ENCODE measurements at places on chromosomes 7 and 10.

DNA sequence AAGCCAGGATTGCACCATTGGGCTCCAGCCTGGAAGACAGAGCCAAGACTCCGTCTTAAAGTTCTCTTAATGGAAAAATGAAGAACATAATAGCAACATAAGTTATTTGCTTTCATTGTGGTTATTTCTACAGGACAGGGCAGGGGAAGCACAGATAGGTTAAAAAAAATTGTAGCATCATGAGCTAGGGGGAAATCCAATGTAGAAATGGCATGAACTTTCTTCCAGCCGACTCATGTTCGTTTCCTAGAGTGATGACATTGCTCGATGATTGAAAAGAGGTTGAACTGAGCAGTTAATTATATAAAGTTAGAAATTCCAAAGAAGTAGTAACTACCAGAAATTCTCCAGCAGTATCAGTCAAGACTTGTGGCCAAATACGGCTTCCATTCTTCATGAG lies 64.9 kb downstream of the DAGLB start:
- peak; percentile 46 for DNase-seq

GRCh38 chr10:30826679-30827078 lies 197.1 kb upstream of the LYZL2 start:
- DNase-seq = no peak

- no peak for DNase-seq
Measured at GRCh38 chr10:99489271-99489670, 43.5 kb upstream of the NKX2-3 start.

DNA sequence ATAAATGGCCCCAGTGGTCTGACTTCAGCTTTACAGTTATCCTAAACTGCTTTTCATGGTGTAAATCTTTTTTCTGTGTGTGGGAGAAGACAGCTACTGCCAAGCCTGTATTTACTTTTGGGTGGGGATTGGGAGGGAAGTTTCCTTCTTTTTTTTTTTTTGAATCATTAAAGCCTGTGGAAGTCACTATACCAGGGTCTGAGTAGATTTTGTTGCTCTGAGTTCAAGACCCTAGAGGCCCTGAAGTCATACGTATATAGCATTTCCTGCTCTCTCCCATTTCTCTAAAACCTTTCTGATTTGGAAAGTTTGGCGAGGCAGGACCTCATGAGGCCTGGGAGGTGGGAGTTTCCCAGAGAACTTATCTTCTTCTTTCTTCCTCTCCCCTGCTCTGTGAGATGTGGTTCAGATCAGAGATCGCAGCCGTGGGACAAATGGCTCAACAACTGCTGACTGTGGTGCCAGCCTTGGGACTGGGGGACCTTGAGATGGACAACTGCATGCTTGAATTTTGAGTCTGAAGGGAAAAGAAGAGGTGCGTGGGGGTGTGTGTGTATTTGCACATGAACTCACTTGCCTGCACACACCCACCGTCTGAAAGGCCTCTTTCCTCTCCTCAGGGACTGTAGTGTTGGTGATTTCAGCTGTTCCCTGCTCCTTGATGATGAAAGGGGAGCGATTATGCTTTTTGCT lies 18.1 kb downstream of the LRMDA start:
- DNase-seq = no peak

DNA sequence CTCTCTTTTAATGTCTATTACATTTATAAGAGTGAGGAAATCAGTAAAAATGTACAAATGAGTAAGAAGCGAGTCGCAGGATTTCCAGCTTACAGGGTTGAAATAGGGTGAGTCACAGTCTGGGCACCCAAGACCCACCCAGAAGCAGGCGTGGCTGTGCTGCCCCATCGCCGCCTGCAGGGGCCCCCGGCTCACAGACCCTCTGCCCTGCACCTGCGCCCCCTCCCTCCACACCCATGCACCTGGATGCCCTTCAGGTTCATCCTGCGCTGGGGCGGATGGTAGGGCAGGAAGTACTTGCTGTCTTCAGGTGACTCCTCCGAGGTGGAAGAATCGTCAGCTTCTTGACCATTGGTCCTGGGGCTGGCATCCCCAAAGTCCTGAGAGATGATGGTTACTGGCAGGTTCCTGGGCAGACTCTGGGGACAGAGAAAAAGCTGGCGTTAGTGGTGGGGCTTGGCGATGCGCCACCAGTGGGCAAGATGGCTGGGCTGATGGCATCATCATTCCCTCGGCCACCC lies 90.2 kb upstream of the GNA12 start:
- peak; percentile 76 for DNase-seq

- DNase-seq = no peak
Measured at GRCh38 chr7:123601530-123601929, at the start of gene ASB15. Gene ASB15, plus strand, starts transcription at chr7:123601821. Its CDS starts 12,682 bp downstream, at chr7:123614503.

DNA sequence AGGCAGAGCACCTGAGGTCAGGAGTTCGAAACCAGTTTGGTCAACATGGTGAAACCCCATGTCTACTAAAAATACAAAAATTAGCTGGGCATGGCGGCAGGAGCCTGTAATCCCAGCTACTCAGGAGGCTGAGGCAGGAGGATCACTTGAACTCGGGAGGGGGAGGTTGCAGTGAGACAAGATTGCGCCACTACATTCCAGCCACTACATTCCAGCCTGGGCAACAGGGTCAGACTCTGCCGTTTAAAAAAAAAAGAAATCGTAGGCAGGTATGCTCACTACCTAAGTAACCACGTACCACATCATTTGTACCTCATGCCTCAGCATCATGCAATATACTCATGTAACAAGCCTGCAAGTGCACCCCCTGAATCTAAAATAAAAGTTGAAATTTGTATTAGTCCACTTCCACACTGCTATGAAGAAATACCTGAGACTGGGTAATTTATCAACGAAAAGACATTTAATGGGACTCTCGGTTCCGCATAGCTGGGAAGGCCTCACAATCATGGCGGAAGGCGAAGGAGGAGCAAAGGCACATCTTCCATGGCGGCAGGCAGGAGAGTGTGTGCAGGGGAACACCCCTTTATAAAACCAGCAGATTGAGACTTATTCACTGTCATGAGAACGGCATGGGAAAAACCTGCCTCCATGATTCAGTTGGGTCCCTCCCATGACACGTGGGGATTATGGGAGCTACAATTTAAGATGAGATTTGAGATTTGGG lies 8.1 kb upstream of the EIF4H start:
- DNase-seq = no peak

- no peak for DNase-seq
Measured at GRCh38 chr10:8104721-8105120, 50.2 kb downstream of the GATA3 start.

GRCh38 chr7:28708033-28708951 lies 249.8 kb downstream of the TRIL start:
- DNase-seq = peak; percentile 73

DNA sequence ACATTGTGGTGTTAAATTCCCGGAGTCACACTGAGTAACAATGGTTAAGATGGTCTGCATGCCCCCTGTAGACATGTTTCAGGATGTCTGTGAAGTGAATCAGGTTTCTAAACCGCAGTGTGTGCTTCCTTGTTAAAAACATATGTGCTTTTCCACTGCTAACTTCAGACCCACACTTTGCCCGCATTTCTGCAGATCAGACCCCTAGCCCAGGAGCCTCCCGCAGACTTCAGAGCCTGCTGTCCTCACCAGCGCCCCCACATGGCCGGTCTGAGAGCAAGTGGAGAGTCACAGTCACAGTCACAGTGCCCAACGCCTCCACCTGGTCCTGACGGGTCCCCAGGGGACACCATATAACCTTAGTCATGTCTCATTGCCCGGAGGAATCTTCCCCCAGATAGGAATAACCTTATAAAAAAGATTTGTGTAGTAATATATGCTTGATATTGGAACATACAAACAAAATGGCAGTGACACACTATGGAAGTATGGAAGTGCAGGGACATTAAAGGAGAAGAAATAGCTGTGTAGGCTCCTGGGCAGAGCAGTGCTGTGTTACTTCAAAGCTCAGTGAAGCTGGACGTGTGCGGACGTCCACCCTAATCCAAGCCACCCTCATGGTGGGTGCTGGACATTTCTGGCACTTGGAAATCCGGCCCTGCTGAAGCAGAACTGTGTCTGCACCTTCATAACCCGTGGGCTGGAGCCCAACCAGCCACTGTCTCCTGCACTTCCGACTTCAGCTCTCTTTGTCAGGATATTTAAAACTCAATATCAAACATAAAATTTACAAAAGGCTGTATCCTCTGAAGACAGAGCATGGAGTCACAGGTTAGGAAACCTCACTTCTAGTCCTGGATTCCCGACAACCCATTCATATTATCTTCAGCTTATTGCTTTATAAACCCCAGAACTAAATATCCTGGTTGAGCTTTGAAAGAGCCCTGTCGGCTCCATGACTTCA lies 29.0 kb downstream of the GSTO2 start:
- DNase-seq = peak; percentile 94

DNA sequence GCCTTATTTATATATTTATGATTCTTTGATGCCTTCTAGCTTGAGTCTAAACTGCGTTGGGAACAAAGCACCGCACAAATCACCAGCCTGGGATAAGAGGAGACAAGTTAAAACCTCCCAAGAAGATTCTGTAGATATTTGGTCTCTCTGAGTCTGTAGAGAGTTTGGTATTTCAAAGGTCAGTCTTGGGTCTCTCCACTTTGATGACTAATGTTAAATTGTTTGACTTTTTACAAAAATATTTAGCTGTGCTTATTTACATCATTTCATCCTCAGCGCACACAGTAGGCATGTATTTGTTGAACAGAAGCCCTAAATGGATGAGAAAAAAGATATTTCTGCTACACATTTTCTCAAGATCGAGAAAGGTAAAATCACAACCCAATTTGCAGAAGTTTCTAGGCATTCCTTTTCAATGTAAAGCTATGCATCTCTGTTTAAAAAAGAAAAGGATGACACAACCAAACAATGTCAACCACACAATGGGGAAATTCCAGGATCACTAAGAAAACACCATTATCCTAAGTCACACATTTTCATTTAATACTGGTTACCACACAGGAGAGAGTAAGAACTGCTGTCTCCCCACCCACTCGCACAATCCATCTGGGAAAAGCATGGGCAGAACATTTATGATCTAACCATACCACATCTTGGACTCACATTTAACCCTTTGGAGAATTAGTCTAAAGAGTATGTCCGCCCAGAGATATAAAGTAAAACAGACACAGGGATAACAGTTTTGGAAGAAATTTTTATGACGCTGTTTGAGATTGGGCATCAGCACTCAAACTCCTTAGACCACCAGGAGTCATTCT lies 4.4 kb downstream of the CDK6 start:
- peak; percentile 95 for DNase-seq

DNA sequence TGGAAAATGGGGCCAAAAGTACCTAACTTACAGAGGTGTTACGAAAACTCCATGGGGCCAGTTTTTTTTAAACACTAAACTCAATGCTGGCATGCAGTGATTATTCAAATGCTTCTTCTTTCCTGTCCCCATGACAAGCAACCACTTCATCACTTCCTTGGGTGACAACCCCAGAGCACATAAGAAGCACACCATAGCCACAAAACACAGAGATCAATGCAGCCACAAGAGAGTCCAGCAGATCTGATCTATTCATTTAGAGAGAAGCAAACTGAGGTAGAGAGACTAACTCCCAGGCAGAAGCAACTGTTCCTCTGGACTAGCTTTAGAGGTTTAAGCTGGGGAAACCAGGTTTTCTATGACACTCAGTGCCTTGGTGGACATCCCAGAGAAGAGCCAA lies 180.0 kb downstream of the GRID1 start:
- no peak for DNase-seq

DNA sequence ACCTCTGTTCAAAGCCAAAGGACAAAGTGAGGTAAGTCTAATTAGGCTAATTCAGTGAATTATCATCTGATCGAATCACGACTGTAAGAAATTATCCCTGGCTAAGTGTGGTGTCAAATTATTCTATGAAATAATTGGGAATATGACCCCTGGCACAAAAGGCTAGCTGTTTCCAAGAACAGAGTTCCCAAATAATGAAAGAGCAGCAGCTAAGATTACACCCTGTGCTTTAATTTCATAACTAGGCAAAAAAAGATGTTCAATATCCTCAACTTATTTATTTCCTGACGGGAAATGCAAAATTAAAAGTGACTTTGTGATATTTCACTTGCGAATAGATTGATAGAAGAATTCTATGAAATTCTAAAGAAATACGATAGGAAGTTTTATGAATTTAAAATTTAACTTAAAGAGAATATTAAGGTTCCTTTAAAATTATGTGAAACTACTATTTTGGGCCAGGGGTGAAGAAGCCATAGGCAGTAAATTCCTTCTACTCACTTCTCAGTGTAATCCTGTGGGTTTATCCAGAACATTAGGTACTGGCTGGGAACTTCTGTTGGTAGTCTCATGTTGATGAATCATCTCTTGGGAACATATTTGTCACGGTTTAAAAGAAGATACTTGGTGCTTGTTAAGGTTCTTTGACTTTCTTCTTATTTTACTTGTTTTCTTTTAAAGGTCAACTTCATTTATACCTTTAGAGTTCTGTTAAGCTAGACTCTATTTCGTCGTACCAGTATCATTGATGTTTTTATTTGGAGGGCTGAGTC lies 148.5 kb downstream of the POLR1F start:
- DNase-seq = peak; percentile 77

GRCh38 chr7:94907811-94908322 lies 473 bp downstream of the PPP1R9A start:
- peak; percentile 15 for DNase-seq

DNA sequence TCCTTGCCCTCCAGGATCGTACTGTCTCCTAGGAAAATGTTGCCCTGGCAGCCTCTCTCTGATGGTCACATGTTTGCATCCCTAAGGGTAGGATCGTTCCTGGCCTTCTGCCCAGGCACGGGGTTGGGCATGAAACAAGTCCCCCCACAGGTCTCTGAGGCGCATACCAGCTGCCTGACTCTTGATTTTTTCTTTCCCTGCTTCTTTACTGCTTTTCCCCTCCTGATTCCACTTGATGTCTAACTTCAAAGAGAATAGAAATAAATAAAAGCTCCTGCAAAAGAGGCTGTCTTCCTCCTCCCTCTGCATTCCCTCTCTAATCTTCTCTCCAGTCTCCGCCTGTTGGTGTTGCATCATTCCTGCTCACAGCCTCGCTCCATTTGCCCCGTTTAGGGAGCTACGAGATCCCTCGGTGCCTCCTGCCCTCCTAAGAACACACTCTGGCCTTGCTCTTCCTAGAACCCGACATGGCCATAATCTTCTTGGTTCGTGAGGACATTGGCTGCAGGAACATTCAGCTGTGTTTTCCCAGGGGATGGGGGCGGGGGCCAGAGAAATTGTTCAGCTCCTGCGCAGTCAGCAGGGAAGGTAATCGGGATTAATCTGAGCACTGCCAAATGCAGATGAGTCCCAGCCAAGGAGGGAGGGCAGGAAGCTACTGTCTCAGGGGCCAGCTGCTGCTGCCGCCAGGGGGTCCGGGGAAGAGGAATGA lies 26.0 kb downstream of the LEP start:
- DNase-seq = peak; percentile 82

GRCh38 chr7:117683430-117684175 lies 189.6 kb downstream of the CTTNBP2 start:
- DNase-seq = no peak

- DNase-seq = peak; percentile 79
Measured at GRCh38 chr10:71241114-71241829, 28.9 kb downstream of the UNC5B start.

DNA sequence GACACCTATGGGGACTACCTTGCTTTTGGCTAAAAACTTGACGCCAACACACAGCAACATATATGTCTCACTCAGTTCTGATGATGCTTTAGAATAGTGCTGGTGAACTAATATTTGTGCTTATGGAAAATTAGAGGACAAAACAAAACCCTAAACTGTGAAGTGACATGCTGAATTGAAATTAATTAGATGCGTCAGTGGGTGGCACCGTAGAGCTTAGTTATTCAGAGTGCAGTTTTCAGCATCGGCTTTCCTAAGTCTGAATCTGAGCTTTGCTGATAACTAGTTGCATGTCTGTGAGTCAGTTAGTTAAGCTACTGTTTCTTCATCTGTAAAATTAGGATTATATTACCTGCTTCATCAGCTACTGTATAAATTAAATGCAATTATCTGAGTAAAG lies 245.0 kb upstream of the SORCS1 start:
- DNase-seq = peak; percentile 3

Data from fibroblast of skin of right biceps (primary cell).